Activated gamma-delta T cell treated with anti-CD3 and anti-CD28 coated beads, Interleukin-2, amount 50 U/mL, for 16 hours (primary cell): ENCODE measurements at places on chromosomes 12 and 14.

DNA sequence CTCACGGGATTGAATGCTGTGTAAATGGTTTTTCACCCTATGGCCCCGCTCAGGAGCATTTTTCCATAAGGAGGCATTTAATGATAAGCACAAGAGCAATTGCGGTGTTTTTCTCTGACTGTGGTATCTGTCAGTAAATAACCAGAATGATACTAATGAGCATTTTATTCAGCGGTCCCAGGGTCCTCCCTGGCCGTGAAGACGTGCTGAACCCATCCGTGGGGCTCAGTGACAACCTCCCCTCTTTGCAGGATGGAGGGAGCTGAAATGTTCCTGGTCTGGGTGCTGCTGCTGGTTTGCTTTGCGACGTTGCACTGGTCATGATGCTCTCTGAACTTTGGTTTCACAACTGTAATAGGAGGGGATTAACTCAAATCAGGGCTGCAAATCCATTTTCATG lies 625.6 kb downstream of the AACS start:
- DNase-seq: no peak

DNA sequence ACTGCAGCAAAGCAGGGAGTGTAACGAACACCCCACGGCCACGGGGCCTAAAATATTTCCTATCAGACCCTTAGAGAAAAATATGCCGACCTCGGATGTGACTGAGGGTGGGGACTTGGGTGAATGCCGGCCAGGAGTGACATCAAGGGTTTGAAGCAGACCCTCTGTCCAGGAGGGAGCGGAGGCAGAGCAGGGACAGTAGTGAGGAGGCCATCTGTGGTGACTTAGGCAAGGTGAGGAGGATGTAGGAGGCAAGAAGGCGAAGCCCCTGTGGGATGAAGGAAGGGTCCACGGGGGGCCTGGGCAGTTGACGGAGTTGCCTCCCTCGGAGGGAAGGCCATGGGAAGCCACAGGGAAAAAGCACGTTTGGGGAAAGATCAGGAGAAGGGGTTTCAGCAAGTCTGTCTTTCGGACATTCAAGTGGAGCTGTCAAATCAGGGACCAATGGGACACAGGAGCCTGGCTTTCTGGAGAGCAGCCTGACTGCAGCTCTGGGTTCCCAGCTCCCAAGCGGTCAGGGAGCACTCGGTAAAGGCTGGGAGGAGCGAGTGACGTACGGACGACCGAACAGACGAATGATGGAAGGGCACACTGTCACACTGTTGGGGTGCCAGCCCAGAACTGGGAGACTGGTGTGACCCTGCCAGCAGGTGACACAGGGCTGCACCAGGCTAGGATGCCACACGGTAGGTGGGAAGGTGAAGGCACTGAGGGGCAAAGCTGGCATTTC lies 74.3 kb downstream of the MOK start:
- no peak for DNase-seq

GRCh38 chr12:6963791-6964413 lies 6.6 kb downstream of the PHB2 start:
- no peak for DNase-seq

GRCh38 chr12:51395283-51396230 lies 4.4 kb upstream of the GALNT6 start:
- DNase-seq: no peak

DNA sequence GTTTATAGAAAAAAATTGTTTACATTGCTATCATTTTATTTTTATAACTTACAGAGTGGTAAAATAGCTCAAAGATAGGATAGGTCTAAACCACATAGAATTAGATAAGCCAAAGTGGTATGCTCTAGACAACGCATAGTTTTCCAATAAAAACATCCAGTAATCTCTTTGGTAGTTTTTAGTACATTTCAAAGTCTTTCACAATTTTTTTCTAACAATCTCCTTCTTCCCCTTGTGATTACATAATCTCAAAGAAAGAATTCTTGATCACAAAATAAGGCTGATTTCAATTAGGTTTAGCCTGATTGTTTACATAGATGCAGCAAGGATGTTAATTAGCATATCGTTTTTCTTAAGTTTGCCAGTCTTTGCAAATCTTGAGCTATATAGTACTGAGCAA lies 460.0 kb downstream of the FUT8 start:
- DNase-seq: no peak
